ENCODE measurements at places on chromosomes 11 and 22.
A peak's percentile ranks its signal among the peaks of the same experiment; 100 is the strongest.

GRCh38 chr11:116927163-116927974 is 89.9 kb upstream of the APOA1 start:
- DNase-seq: no peak

DNA sequence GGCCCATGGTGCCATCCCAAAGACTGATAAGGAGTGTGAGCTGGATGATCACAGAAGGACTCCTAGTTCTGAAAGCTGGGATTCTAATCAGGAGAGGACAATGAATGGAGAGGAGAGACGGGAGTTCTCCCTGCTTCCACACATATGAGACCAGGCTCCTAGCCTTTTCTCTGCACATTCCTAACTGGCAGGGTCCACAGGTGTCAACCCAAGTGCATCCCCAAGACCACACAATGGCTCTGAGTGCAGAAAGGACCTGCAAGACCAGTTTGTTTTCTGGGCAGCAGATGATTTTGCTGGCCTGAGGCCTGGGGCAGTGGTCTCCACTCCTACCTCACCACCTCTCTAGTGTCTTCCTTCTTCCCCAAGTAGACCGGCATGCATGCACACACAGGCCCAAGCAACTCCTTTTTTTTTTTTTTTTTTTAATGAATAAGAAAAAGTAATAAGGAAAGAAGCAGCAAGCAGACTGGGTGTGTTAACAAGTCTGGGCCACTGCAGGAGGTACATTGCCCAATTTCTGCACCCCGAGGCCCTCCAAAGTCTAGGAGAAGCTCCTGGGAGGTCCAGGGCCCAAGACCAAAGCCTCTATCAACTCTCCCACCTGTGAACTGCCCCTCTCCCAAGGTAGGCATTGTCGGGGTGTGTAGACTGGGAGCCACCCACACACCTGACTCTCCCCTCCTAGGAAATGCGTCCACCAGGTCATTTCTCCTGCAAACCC is 1.2 kb upstream of the TSKU start:
- peak; percentile 78 for DNase-seq

DNA sequence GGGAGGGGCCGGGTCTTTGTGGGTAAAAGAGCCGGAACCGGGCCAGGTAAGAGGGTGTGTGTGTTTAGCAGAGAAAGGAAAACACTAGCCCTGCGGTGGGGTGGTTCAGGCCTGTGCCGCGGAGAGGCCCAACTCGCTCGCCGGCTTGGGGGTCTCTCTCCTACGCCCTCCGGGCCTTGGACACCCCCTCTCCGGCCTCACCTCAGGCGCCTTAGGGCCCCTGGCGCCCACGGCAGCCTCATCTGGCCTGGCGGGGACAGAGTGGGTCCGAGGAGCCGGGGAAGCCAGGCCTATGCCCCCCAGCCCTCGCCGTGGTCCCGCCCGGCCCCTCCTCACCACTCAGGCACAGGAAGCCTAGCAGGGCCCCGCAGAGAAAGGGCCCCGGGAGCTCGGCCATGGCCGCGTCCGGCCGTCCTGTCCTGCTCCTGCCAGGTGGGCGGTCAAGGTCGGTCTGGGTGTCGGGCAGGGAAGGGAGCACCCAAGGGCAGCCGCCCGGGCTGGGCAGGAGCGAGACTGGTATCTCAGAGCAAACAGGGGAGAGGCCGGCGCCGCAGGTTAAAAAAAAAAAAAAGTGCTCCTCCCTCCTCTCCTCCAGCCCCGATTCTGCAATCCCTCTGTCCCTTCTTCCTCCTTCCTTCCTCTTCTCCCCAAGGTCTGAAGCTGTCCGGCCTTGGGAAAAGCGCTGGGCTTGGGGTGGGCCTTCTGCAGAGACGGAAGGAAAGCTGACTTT is at the start of gene VSIG2:
Gene VSIG2 (minus strand): TSS at position 515 of the 730 bp plus-strand sequence. CDS start 118 bp downstream, at position 397.
- DNase-seq: no peak

DNA sequence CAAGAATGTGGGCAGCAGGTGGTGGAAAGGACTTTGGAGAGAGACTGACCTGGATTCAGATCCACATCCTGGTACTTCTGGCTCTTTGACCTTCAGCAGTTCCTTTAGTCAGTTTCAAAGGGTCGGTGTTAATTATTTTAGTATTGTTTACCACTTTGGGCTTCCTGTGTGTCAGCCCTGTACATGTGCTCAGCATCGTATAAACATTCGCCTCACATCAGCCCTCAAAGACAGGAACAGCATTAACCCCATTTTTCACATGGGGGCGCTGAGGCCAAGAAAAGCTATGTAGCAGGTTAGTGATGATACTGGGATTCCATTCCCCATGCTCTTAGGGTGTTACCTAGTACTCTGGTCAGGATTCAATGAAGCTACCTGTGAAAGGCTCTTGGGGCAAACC is 72.1 kb upstream of the YWHAH start:
- no peak for DNase-seq

GRCh38 chr22:47386812-47387510 is 624.5 kb downstream of the TBC1D22A start:
- no peak for DNase-seq
